ENCODE measurements at places on chromosomes 16 and 17.

DNA sequence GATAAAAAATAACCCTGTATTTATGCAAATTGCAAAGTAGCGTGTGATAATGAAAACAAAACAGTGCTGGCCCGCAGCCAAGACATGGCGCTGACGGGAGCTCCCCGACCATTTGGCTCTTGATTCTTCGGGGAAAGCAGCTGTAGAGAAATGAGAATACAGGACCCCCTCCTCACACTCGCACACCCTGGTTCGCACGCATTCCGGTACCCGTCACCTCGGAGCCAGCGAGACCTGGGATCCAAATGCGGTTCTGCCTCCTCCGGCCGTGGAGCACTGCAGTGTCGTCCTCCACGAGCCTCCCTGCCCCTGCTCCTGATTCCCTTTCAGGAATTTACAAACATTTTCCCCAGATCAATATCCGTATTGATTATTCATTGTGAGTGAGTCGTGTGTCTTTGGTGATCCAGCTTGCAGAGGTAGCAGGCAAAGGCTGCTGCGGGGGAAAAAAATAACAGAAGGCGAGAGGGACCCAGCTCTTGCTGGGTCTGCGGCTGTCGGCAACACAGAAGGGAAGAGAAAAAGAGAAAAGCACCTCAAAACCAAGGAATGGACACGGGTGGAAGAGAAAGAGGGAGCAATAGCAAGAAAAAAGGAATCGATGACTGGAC lies 184.1 kb upstream of the ZFHX3 start:
- peak; percentile 10 for DNase-seq

GRCh38 chr17:46777943-46778915 lies 40.3 kb downstream of the WNT3 start:
- DNase-seq, result no peak

- peak; percentile 19 for DNase-seq
Measured at GRCh38 chr17:43702637-43703036, 40.9 kb upstream of the MEOX1 start.

GRCh38 chr17:47708312-47708863 lies 14.4 kb downstream of the TBKBP1 start:
- DNase-seq, result no peak

DNA sequence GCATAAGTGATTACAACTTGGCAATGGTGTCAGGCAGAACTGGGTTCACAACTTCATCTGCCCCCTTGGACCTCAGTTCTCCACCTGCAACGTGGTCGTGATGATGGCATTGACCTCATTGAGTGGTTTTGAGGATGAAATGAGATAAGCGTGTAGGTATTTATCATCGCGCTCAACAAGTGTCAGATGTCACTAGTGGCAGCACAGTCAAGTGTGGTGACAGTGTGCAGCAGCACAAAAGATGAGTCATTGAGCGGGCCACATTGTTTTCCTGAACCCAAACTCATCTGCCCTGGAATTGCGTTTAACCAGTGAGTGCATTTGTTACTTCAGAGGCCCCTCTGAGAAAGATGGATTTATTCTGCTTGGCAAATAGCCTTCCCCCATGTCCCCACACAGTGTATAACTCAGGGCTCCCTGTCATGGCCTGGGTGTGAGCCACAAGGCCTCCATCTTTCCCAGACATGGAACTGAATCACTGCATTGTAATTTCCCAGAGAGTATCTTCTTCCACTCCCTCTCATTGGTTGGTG lies 20.9 kb downstream of the IRX3 start:
- no peak for DNase-seq

DNA sequence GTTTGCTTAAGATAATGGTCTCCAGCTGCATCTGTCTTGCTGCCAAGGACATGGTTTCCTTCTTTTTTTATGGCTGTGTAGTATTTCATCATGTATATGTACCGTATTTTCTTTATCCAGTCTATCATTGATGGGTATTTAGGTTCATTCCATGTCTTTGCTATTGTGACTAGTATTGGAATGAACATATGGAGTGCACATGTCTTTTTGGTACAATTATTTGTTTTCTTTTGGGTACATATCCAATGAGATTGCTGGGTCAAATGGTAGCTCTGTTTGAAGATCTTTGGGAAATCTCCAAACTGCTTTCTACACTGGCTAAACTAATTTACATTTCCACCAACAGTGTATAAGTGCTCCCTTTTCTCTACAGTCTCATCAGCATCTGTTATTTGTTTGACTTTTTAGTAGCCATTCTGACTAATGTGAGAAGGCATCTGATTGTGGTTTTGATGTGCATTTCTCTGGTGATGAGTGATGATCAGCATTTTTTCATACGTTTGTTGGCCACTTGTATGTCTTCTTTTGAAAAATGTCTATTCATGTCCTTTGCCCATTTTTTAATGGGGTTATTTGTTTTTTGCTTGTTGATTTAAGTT lies 66.2 kb downstream of the TNFRSF13B start:
- no peak for DNase-seq

DNA sequence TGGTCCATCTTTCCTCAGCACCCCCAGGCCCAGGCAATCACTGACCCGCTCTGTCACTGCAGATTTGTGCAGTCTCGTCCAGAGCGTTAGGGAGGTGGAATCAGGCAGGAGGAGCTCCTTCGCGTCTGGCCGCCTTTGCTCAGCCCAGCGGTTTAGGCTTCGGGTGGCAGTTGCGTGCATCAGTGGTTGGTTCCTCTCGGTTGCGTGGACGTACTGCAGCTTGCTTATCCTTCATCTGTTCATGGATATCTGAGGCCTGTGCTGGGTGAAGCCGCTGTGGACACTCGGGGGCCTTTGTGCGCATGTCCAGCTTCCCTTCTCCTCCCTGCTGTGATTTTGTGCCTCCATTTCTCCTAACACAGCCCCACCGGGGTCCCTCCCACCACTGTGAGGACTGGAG lies 4.7 kb upstream of the P2RX1 start:
- peak; percentile 31 for DNase-seq

- no peak for DNase-seq
Measured at GRCh38 chr16:66306366-66307150, 59.9 kb upstream of the CDH5 start.

DNA sequence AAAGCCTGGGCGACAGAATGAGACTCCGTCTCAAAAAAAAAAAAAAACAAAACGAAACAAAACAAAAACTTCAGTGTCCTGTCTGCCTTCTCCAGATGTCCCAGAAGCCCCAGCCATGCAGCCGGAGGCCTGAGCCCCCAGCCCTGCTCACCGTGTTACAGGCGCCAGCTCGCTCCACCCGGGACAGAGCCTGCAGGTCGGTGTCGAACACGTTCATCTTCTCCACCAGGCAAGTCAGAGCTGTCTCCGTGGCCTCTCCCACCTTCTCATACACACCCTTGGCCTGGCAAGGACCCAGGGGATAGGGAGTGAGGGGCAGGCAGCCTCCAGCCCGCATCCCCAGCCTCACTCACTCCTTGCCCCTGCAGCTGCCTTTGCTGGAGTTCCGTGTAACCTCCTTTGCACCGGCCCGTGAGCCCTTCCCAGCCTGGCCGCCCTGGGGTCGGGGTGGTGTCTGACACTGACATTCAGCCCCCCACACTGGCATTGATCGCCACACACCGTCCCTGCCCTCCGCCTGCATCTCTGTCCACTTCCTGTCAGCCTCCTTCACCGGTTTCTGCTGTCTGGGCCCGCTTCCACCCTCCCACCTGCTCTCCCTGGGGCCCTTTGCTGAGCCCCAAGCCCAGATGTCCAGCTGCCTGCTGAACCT lies 20.9 kb downstream of the ATP2A3 start:
- no peak for DNase-seq

GRCh38 chr16:9351440-9351839 lies 260.0 kb downstream of the HAPSTR1 start:
- peak; percentile 47 for DNase-seq

DNA sequence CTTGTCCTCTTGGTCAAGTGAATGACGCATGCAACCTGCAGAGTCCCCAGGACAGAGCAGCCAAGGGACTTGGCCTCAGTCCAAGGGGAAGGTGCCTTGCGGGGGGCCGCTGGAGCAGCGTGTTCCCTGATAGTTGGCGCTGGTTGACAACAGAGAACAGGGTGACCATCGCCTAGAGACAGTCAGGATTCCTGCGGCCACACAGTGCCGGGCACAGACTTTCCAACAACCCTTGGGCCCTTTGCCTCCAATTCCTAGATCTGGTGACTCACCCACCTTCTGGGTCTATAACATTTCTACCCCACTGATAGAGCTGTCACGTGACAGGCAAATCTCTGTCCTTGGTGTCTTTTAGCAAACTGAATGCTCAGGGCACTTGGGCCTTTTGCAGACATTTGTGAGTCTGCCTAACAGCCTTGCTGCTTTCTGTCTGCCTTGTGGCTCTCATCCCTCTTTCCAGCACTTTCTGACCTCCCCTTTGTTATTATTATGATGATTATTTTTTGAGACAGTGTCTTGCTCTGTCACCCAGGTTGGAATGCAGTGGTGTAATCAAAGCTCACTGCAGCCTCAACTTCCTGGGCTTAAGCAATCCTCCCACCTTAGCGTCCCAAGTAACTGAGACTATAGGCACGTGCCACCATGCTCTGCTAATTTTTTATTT lies 11.9 kb upstream of the TEDC2 start:
- DNase-seq, result no peak

GRCh38 chr16:7910116-7910515 lies 577.5 kb downstream of the RBFOX1 start:
- peak; percentile 18 for DNase-seq

DNA sequence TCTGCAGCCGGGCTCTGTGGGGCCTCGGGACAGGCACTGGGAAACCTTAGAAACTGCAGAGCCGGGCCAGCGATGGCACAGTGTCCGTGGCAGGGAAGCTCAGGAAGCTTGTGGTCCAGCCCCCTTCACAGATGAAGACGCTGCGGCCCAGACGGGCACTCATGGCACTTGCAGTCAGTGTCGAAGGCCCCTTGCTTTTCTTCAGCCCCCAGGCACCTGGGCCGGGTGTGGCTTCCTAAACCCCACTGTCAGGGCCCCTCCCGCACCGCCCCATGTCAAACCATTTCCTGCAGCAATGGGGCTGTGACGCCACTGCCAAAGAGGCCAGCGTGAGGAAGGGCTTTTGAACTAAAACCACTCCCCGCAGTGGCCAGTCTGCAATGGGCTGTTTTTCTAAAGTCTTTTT lies 164.0 kb downstream of the LAT start:
- no peak for DNase-seq

GRCh38 chr17:79979816-79980215 lies 55.9 kb downstream of the TBC1D16 start:
- DNase-seq, result no peak

GRCh38 chr16:8645831-8646230 lies 24.3 kb downstream of the METTL22 start:
- DNase-seq, result no peak

DNA sequence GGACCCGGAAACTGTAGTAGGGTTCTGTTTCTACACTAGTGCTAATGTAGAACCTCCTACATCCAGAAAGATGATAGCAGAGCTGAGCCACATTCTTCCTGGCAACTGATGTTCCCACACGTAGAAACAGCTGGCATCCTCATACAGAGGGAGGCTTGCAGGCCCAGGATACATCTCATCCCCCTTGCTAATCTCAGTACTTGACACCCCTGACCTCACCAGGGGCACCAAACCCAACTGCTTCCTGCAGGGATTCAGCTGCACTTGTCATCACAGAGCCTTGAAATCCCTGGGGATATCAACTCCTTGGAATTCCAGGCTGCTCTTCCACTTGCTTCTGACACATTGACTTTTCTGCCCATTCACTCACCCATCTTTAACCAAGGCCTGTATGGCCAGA lies 75.2 kb upstream of the HSBP1 start:
- no peak for DNase-seq

- peak; percentile 58 for DNase-seq
Measured at GRCh38 chr16:782258-782657, 5.9 kb downstream of the RPUSD1 start.

- no peak for DNase-seq
Measured at GRCh38 chr17:42673885-42674754, 2.7 kb downstream of the PLEKHH3 start.

- DNase-seq, result peak; percentile 93
Measured at GRCh38 chr17:72592242-72592966, 471.6 kb downstream of the SOX9 start.

DNA sequence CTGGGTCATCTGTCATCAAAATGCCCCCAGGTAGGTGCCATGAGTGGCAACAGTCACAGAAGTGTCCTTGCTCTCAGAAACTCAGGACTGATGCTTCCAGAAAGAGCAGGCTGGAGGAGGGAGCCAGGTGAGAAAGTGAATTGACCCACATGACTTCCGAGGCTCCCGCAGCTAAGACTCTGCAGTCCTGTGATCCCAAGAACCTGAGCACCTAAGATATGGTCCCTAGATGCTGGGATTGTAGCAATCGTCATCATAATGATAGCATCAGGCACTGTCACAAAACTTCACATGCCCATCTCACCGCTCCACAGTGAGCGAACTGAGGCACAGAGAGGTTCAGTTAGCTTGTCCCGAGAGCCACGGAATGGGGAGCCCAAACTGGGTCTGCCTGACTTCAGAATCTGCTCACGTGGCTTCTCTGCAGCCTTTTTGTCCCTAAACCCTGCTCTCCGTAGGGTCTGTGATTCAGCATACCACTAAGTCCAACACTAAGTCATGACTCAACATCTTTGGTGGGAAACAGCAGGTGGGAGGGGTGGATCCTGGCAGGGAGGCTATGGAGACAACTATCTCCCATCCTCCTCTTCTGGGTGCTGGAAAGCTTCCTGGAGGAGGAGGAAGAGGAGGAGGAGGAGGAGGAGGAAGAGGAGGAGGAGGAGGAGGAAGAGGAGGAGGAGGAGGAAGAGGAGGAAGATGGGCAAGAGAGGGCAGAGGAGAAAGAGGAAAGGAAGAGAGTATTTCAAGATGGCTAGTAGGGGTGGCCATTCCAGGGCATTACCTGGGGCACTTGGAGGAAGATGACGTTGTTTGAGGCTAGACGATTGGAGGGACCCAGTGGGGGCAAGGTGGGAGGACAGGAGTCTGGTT lies 55.5 kb upstream of the DLX4 start:
- DNase-seq, result peak; percentile 60

- no peak for DNase-seq
Measured at GRCh38 chr17:51036084-51036483, 84.6 kb downstream of the SPAG9 start.

GRCh38 chr17:75238684-75239191 lies 22.7 kb downstream of the GGA3 start:
- DNase-seq, result peak; percentile 67

DNA sequence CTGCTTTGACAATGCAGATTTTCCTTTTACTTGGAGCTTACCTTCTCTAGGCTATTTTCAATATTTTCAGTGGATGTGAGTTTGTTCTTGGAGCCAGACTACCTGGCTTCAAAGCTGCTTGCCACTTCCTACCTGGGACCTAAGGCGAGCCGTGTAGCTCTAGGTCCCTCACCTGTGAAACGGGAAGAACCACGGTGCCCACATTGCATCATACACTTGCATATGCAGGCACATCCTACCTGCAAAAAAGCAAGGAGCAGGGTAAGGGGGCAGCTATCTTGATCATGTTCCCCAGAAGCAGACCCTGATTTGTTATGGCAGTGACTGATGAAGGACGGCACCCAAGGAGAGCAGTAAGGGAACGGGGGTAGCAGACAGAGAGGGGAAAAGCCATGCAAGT lies 27.0 kb upstream of the MPRIP start:
- no peak for DNase-seq

DNA sequence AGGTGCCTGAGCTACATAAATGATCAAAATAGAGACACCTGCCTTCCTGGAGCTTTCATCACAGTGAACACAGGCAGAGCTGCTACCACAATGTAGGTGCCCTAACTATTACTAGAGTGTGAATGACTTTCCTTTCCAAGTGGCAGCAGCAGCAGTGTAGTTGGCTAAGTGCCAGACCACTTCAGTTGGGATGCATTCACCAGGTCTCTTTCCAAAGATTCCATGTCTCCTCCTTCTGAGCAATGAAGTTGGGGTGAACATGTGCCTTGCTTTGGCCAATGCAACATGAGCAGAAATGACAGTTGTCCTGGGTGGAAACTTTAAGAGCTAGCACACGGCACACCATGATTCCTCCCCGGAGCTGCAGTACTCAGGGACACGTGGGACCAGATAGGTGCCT lies 23.3 kb upstream of the CACNG4 start:
- no peak for DNase-seq

Measured in NCI-H69 (cell line).